ENCODE measurements at places on chromosomes 3 and 15.

GRCh38 chr15:101010781-101011180 lies 91.6 kb downstream of the LRRK1 start:
- DNase-seq = no peak

GRCh38 chr3:118262800-118263402 lies 771.7 kb downstream of the IGSF11 start:
- no peak for DNase-seq

GRCh38 chr3:106566277-106566676 lies 697.5 kb upstream of the CBLB start:
- DNase-seq = no peak

GRCh38 chr3:122962149-122962548 lies 65.4 kb downstream of the SEMA5B start:
- no peak for DNase-seq

GRCh38 chr15:51097553-51098330 lies 3.0 kb upstream of the TNFAIP8L3 start:
- DNase-seq = no peak

GRCh38 chr3:21750831-21751391 lies at the start of gene ZNF385D:
Gene ZNF385D, minus strand, starts transcription at chr3:21751210. Its CDS starts 294 bp downstream, at chr3:21750916.
- no peak for DNase-seq

DNA sequence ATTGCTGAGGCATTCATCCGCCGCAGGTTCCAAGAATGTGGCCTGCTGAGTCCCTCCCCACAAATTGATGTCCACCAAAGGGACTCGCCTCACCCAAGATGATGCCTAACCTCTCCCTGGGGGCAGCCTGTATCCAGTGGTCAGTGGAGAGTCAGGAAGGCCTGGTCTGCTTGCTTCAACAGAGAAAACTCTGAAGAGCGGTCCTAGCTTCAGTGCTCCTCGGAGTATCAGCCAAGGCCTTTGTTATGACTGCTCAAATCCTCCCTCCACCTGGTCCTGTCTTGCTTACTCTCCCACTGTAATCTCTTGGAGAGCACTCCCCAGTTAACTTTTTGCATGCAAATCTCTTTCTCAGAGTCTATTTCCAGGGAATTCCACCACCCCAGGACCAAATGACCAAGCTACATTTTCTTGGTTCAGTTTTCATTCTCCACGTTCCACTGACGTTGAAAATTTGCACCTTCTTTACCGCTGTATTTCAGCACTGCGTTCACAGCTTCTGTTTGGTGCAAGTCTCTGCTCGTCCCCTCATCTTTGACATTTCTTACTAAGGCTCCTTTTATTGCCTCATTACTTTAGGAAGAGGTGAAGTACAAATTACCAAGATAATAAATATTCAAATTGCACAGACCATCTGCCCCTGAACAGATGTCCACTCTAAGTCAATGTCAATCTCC lies 22.3 kb downstream of the CMTM7 start:
- no peak for DNase-seq

- no peak for DNase-seq
These were observed 116.5 kb downstream of the TNIK start for GRCh38 chr3:171343693-171344092.

DNA sequence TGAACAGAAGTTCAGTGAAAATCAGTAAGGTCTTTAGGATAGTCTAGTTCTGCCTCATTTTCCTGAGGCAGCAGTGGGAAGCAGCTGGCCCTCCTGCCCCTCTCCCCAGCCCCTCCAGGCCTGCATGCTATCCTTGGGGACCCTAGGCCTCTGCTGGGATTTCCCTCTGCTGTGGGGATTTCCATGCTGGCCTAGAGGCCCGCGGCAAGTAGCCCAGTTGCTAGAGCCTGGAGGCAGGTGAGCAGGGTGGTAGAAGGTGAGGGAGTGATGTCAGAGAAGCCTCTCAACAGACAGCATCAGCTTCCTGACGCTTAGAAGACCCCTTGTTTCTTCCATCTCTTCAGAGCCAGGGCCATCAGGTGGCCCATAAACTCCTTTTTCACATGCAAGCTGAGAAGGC lies 305.8 kb upstream of the THBS1 start:
- no peak for DNase-seq
